Chondrocyte (in vitro differentiated cells): ENCODE measurements at places on chromosomes 7 and 10. TPM values are rescaled to one million over a fixed set of nuclear protein-coding genes. Genes with fewer than 3 reads are reported as not detected.

Gene PAPOLB
- total RNA-seq: 0.05 TPM in 1 of 3 replicates, not detected in the others

Gene HOXA11
- total RNA-seq: not detected in 3 replicates

Gene CXCL12
- 22.7 to 69.4 TPM (median 65.5 TPM) in 3 replicates for total RNA-seq

Gene CUBN
- total RNA-seq: 0.89 to 1.0 TPM (median 0.92 TPM) in 3 replicates

Gene ADCY1
- total RNA-seq: 0.36 to 0.77 TPM (median 0.50 TPM) in 3 replicates

Gene ACTA2
- total RNA-seq: 846 to 4,145 TPM (median 3,929 TPM) in 3 replicates

Gene TFR2
- total RNA-seq: 0.87 to 2.1 TPM (median 1.8 TPM) in 3 replicates

Gene UTF1
- not detected in 3 replicates for total RNA-seq

Gene RAMP3
- total RNA-seq: not detected in 3 replicates

Gene CCNY
- total RNA-seq: 68.7 to 76.0 TPM (median 74.6 TPM) in 3 replicates

Gene LRRN3
- 0.65 to 1.3 TPM (median 0.74 TPM) in 3 replicates for total RNA-seq

Gene WBP1L
- 95.3 to 97.1 TPM (median 95.8 TPM) in 3 replicates for total RNA-seq

DNA sequence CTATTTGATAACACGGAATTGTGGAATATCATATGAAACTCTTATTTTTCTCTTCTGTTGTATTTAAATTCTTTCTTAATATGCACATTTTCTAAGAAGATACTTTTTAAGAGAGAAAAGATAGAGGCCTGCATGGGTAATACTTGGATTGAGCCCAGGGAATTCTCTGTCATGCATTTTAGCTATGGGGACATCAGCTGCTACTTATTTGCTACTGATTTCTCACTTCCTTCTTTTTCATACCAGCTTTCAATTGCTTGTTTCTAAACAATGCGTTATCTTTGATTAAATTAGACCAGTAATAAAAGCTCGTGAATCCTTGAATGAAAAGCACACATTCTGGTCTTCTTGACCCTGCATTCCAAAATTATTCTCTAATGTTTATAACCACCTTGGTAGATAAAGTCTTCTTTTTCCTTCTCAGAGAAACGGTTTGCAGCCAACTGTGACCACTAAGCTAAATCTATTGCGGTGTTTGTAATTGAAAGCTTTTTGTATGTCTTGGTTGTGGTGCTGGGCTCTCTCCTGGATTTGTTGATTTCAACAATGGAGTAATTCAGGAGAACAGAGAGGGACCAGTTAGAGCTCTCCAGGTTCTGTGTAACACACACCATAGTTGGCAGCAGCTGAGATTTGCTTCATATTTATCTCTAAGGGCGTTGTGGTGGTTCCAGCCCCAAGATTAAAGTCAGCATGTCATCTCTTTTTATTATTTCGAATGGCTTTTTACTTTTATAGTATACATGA is 139.3 kb downstream of the PPP1R9A start:
- no peak overlapping the region for H3K4me3 ChIP-seq
- no peaks in the 10 kb centered on the region for H3K27me3 ChIP-seq
- H3K27ac ChIP-seq: no peak overlapping the region
- no peaks in the 10 kb centered on the region for H3K36me3 ChIP-seq
- no peak for DNase-seq

DNA sequence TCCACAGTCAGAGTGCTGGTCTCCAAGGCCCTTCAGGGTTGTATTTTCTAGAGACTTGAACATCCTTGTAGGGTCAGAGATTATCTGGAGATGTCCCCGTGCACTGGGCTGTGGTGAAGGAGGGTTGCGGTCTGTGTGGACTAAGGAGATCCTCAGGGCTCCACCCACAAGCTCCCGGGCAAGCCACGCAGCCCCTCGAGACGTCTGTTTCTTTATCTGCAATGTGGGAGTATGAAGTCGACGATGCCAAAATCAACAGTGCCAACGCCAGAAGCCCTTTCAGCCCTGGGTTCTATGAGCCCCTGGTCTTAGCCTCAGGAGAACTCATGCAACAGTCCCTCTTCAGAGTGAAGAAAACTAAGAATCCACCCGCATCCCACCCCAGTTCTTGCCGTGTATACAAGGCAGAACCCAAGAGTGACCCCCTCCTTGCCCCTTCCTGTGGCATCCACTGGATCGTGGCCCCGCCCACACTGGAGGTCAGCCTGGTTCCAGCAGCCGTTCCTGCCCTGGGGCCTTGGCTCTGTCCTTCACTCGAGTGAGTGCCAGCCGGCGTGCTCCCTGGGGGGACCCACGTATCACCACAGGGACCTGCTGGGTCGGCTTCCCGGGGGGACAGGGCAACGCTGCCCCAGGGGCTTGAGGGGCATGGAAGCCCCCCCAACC is 6.0 kb upstream of the SHH start:
- H3K36me3 ChIP-seq: no peaks in the 10 kb centered on the region
- DNase-seq: no peak
- no peak overlapping the region for H3K27ac ChIP-seq
- no peak overlapping the region for H3K4me3 ChIP-seq
- peaks cover 5% of the 10 kb centered on the region for H3K4me1 ChIP-seq
- peaks cover 67% of the 10 kb centered on the region for H3K27me3 ChIP-seq

DNA sequence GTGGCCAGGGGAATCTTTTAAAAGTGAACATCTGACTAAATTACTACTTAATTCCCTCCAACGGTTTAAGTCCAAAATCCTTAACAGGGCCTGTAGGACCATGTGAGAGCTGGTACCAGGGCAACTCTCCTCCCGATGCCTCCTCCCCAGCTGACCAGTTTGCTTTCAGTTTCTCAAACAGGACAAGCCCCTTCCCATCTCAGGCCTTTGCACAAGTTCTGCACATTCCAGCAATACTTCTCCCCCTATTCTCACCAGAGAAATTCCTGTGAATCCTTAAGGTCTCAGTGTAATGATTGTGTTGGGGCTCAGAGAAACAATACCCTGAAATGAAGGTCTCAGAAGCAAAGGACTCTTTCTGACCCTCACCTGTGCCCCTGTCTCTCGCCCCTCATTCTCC is 8.0 kb upstream of the CALHM1 start:
- no peaks in the 10 kb centered on the region for H3K36me3 ChIP-seq
- H3K4me3 ChIP-seq: no peak overlapping the region
- peaks cover 11% of the 10 kb centered on the region for H3K4me1 ChIP-seq
- peaks cover 12% of the 10 kb centered on the region for H3K27me3 ChIP-seq
- DNase-seq: no peak
- H3K27ac ChIP-seq: peak overlapping the region; percentile 43

DNA sequence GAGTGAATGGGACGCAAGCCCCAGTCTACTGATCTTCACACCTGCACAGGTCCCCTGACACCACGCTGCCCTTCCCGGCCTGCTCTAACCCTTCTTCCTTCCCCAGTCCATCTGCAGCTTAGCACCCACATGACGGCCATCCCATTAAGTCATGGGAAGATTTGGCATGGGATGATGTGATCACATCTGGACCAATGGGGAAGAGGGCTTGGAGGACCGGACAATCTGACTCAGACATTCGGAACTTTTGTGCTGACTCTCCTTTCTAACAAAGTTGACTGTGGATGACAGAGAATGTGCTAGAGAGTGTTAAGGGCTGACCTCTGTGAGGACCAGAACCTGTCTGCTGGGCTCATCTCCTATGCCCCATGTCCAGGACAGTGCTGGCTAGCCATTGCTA is 15.6 kb downstream of the CXCL12 start:
- no peaks in the 10 kb centered on the region for H3K27me3 ChIP-seq
- no peak overlapping the region for H3K27ac ChIP-seq
- H3K4me1 ChIP-seq: no peaks in the 10 kb centered on the region
- DNase-seq: peak; percentile 32
- peaks cover 6% of the 10 kb centered on the region for H3K36me3 ChIP-seq

DNA sequence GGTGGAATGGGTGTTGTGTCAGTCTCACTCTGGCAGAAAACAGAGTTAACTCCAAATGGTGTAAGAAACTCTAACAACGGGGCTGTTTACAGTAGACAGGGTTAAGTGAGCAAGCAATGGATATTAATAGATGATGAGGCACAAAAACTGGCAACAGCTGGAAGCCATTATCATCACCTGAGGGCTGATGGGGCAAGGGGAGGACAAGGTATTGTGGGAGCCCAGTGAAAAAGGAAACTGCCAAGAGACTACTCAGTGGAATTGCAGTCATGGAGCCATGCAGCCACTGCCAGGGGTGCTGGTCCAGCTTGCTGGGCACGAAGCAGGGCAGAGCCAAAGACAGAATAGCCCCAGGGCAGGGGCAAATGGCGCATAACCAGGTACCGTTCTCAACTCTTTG is 260.7 kb downstream of the BICC1 start:
- H3K36me3 ChIP-seq: no peaks in the 10 kb centered on the region
- peaks cover 49% of the 10 kb centered on the region for H3K4me1 ChIP-seq
- no peaks in the 10 kb centered on the region for H3K27me3 ChIP-seq
- no peak overlapping the region for H3K4me3 ChIP-seq
- no peak for DNase-seq

- no peak overlapping the region for H3K4me3 ChIP-seq
- H3K36me3 ChIP-seq: no peaks in the 10 kb centered on the region
- H3K27ac ChIP-seq: no peak overlapping the region
- no peak for DNase-seq
Observed at GRCh38 chr10:117710181-117710798, 167.7 kb downstream of the EMX2 start.

- no peaks in the 10 kb centered on the region for H3K27me3 ChIP-seq
- H3K36me3 ChIP-seq: peaks cover 2% of the 10 kb centered on the region
- no peak for DNase-seq
- peaks cover 30% of the 10 kb centered on the region for H3K4me1 ChIP-seq
Observed at GRCh38 chr10:70131560-70131937, 1.1 kb downstream of the AIFM2 start.

DNA sequence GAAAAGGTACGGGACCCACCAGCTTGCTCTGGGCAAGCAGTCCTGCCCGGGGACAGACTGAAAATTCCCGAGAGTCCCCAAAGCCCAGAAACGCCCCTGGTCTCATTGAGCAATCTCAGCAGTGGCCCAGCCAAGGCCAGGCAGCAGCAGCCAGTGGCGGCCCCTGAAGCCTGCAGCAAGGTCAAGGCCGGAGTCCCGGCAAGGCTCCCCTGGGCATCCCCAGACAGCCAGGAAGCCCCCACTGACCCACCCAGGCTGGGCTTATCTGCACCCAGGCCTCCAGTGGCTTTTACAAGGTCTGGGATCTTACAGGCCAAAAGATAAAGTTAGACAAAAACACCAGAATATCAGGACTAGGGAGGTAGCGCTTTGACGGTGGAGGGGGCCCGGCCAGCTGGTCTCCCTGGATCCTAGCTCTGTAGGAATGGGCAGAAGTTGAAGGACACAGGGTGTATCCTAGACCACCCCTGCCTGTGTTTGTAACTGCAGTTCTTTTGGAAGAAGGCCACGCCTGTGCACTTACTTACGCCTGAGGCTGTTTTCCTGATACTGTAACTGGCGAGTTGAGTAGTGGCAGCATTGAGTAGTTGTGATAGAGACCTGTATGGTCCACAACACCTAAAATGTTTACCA is 130.5 kb upstream of the NPS start:
- H3K27ac ChIP-seq: no peak overlapping the region
- no peak for DNase-seq
- H3K27me3 ChIP-seq: no peaks in the 10 kb centered on the region
- H3K36me3 ChIP-seq: peaks cover 8% of the 10 kb centered on the region

DNA sequence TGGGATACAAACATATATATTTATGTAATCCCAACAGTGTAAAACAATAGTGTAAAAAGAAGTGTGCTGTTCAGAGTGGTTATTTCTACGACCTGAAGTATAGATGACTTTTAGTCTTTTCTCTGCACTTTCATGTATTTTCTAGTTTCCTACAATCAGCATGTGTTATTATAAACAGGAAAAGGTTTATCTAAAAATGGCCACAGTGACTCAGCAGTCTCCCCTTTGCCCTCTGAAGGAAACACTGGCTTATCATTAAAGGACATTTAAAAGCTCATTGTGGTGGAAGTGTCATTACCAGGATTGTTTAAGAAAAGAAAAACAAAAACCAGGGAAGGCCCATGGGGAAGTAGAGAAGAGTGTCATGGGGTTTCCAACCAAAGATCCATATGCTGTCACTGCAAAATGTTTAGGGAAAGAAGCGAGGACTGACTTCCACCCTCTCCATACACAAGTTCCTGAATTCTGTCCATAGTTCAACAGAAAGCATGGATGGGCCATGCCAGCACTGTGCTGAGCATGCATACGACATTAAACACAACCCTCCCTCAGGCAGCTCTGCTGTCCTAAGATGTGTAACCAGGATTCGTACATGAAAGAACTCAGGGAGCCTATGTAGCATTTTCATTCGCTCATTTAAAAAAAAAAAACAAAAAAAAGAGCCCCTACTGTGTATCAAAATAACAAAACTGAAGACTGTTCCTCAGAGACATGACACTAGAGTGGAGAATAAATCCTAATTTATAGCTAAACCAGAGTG is 10.2 kb downstream of the CYREN start:
- peak overlapping the region; percentile 79 for H3K27ac ChIP-seq
- peaks cover 28% of the 10 kb centered on the region for H3K4me1 ChIP-seq
- H3K4me3 ChIP-seq: no peak overlapping the region
- DNase-seq: no peak

GRCh38 chr7:31874631-31875386 is 187.8 kb downstream of the PPP1R17 start:
- peak overlapping the region; percentile 4 for H3K27ac ChIP-seq
- peaks cover 19% of the 10 kb centered on the region for H3K36me3 ChIP-seq
- no peak for DNase-seq
- H3K4me3 ChIP-seq: no peak overlapping the region
- no peaks in the 10 kb centered on the region for H3K27me3 ChIP-seq

- H3K27ac ChIP-seq: no peak overlapping the region
- DNase-seq: no peak
- H3K4me3 ChIP-seq: no peak overlapping the region
- no peaks in the 10 kb centered on the region for H3K4me1 ChIP-seq
- no peaks in the 10 kb centered on the region for H3K27me3 ChIP-seq
- H3K36me3 ChIP-seq: no peaks in the 10 kb centered on the region
Observed at GRCh38 chr7:153590136-153590535, 462.1 kb upstream of the DPP6 start.

GRCh38 chr7:22231806-22232205 is 125.1 kb downstream of the RAPGEF5 start:
- H3K27ac ChIP-seq: no peak overlapping the region
- no peaks in the 10 kb centered on the region for H3K36me3 ChIP-seq
- no peaks in the 10 kb centered on the region for H3K27me3 ChIP-seq
- H3K4me3 ChIP-seq: no peak overlapping the region
- peaks cover 52% of the 10 kb centered on the region for H3K4me1 ChIP-seq
- DNase-seq: no peak

GRCh38 chr10:77862595-77862994 is 64.0 kb downstream of the DLG5 start:
- H3K27ac ChIP-seq: no peak overlapping the region
- DNase-seq: no peak
- no peak overlapping the region for H3K4me3 ChIP-seq

- H3K4me1 ChIP-seq: no peaks in the 10 kb centered on the region
- peaks cover 7% of the 10 kb centered on the region for H3K36me3 ChIP-seq
- H3K4me3 ChIP-seq: no peak overlapping the region
- no peak overlapping the region for H3K27ac ChIP-seq
- peaks cover 3% of the 10 kb centered on the region for H3K27me3 ChIP-seq
Observed at GRCh38 chr10:62335326-62335725, 38.8 kb upstream of the ZNF365 start.

GRCh38 chr10:3077509-3077908 is 10.2 kb downstream of the PFKP start:
- peaks cover 41% of the 10 kb centered on the region for H3K4me1 ChIP-seq
- no peak for DNase-seq
- no peaks in the 10 kb centered on the region for H3K27me3 ChIP-seq
- H3K27ac ChIP-seq: no peak overlapping the region
